ENCODE measurements at places on chromosomes 4 and X.

GRCh38 chr4:26715636-26716242 lies 131.9 kb downstream of the TBC1D19 start:
- no peak for DNase-seq

DNA sequence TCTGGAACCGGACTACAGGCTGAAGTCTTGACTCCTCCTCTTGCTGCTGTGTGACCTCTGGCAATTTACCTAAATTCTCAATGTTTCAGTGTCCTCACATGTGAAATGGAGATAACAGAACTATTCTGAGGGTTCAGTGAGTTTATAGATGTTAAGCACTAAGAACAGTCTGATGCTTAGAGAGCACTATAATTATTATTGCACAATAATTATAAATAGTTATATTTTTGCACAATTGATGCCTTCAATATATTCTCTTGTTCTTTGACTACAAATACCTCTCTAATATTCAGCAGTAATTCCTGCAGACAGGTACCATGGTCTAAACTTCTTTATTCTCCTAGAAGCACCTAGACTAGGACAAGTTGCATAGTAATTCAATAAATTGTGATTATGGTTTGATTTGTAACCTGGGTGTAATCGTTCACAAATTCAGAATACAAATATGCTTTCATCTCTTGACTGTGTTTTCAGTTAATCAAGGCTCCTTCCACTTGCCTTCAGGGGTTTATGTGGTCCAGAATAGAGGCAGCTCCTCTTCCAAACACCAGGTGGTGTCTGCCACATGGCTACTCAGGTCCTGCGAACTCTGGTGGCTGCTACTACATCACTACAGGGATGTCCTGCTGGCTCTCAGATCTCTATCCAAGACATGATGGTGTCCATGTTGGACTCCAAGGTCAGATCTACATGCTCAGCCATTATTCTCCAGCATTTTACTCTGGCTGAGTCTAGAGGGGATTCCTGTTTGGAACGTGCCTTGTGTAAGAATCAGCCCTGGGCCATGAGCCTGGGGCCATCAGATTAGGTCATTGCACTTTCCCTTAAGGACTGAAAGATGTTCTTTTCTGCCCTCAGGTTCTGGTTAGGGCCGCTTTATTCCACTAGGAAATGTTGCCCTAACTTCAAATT lies 103.4 kb downstream of the QRFPR start:
- DNase-seq: no peak

- DNase-seq: peak; percentile 90
Measured at GRCh38 chrX:56788717-56789122, 59.7 kb downstream of the NBDY start.

DNA sequence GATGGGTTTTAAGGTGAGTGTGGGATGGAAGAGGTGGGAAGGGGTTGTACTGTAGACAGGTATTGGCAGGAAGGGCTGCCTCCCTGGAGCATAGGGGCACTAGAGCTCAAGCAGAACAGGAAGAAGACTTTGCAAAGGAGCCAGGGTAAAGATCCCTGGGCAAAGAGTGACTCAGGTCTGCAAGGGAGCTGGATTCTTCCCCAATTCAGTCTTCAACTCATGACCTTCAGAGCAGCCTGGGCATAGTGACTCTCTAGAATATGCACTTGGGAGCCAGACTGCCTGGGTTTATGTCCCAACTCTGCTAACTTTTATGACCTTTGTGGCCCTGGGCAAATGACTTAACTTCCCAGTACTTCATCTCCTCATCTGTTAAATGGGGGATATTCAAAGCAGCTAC lies 4.0 kb downstream of the LONRF3 start:
- no peak for DNase-seq

DNA sequence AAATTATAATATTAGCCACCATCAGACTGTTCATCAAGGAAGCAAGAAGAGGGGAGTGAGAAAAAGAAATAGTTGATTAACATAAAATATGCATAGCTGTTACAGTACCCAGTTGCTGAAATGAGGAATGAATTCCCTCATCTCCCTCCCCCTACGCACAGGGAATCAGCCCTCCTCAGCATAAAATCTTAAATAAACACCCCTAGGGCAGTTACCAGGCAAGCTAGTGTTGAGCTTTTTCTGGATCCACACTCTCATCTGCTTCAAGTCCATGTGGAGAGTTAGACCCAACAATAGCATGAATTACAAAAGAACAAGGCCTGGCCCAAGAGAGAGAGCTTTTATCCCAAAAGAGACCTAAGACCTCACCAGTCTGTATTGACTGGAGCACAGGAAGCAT lies 19.0 kb upstream of the SYTL4 start:
- no peak for DNase-seq

DNA sequence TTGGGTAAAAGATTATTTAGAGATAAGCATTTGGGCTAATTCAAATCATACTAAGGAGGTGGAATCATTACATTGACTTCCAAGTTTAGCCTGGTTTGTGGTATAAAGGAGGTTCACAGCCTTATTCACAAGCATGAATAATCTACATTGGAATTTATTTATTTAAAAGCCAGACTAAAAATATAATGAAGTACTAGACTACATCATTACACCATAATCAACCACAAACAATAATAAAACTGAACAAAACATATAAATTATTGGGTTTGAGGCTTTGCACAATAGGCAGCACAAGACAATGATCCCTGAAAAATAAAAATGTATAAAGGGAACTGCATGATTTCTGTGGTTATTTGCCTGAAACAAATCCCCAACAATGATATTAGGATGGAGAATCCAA lies 314.0 kb downstream of the GBA3 start:
- DNase-seq: no peak

DNA sequence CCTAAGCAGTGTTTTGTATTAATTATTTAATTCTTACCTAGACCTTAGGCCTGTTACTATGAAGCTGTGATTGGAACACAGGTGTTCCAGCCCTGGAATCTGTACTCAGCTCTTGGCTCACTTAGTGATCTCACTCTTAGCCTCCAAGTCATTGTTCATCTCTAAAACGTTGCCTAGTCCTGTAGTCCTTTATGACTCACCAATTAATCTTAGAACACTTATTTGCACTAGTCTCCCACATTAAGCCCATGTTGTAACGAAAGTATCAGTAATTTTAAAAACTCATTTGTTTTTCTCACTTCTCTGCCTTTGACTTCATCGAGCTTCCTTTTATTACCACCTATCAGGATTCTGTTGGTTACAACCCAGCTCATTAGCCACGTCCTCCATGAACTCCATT lies 1224.7 kb upstream of the TENM3 start:
- no peak for DNase-seq

DNA sequence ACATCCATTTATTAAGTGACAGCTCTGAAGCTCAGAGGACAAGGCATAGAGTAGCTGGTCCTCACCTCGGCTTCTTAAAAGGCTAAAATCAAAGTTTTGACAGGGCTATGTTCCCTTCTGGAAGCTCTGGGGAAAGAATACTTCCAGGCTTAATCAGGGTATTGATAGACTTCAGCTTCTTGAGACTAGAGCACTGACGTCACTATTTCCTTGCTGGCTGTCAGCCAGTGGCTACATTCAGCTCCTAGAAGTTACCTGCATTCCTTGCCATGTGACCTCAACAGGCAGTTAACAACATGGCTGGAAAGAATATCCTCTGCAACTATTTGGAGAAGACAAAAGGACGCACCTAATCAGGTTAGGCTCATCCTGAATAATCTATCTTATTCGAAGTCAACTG lies 1144.8 kb downstream of the ADGRL3 start:
- DNase-seq: no peak

DNA sequence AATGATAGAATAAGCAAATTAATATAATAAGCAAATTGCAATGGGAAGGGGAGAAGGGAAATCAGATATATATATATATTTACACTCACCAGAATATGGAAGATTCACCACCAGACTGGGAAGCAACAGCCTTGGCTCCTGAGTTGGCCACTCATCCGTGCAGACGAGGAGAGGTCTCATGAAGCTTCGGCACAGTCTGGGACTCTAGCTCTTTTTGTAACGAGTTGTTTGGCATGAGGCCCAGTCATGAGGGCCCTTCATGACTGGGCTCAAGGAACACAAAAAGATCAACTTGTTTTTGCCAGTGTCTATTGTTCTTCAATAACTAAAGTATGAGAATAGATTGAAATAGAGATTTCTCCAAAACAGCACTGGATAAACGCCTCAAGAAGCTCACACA lies 176.4 kb downstream of the ADGRA3 start:
- DNase-seq: no peak

GRCh38 chr4:79298484-79298883 lies 27.4 kb downstream of the NAA11 start:
- DNase-seq: no peak

DNA sequence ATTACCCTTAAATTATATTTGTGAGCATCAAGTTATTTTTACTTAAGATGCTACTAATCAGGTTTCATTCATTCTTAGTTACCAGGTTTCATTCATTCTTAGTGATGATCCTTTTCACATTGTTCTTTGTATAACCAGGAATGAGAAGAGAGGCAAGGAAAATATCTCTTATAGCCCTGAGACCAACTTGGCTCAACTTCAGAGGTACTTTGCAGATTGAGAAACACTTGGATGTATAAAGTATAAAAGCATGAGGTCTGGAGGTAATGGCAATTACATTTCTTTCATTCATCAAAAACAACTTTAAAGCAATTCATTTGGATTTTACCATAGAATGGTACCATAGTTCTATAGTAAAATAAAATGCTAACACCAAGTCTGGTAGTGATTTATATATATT lies 231.0 kb downstream of the PRDM5 start:
- no peak for DNase-seq

DNA sequence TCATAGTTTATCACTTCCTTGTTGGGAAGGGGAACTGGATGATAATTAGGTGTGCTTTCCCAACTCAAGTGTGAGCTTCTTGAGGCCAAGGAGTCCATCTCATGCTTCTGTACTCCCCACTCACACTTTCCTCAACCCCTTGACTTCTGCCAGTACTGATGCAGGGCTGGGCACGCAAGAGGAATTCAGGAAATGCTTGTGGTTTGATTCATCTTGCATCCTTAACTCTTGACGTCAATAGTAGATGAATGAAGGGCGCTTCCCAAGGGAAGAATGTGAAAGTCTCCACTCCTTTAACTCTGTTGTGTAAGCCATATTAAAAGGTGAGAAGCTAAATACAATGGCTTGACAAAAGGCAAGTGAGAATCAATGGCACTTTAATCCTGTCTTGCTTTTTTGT lies 101.8 kb downstream of the AGTR2 start:
- no peak for DNase-seq

- DNase-seq: no peak
Measured at GRCh38 chr4:23894021-23894420, 4.2 kb upstream of the PPARGC1A start.

- no peak for DNase-seq
Measured at GRCh38 chrX:55818673-55819375, 101.3 kb downstream of the RRAGB start.

DNA sequence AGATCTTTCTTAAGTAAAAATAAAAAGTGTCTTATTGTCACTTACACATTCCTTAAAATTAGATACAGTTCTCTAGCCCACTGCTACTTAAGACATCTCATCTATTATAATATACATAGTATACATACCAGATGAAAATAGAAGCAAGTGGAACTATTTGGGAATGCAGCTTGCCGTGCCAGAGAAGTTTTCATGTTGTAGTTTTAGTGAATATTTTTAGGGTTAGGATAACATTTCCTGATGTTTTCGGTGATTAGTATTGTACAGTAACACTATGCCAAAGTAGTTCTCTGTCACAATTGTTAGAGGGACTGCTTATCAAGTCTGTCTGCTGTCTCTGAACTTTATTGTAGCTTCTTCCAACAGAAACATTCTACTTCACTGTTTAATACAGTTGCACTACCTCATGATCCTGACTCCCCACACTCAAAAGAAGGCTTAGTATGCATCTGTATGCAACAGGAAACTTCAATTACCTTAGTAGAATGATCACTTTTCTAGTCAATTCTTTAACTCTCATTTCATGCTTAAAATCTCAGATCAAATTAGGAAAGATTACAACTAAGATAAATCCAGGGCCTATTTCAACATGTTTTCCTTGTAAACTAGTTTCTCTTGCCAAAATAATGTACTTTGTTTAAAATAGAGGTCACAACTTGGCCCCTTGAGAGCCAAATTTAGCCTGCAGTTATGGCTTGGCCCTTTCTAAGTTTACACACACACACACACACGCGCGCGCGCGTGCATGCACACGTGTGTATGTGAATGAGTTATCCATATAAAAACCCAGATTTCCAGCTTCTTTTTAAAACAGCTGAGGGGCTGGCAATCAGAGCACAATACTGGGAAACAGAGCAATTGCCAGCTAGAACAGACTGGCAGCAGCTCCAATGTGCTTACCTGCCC lies 42.3 kb upstream of the SRPX start:
- no peak for DNase-seq

All from mesenteric fat pad (tissue), 1 donor.